Activated CD4-positive, alpha-beta memory T cell treated with anti-CD3 and anti-CD28 coated beads for 36 hours (primary cell): ENCODE measurements at places on chromosomes 4 and X.
A peak's percentile ranks its signal among the peaks of the same experiment; 100 is the strongest.

GRCh38 chr4:108144451-108144850 is 24.3 kb downstream of the LEF1 start:
- H3K4me1 ChIP-seq, result peaks cover 93% of the 10 kb centered on the region
- peak; percentile 66 for DNase-seq
- peak overlapping the region; percentile 68 for H3K27ac ChIP-seq
- H3K27me3 ChIP-seq, result no peaks in the 10 kb centered on the region
- H3K4me3 ChIP-seq, result peak overlapping the region; percentile 28

GRCh38 chr4:88275949-88276515 is 8.3 kb downstream of the PPM1K start:
- H3K27ac ChIP-seq, result no peak overlapping the region
- no peaks in the 10 kb centered on the region for H3K27me3 ChIP-seq
- H3K36me3 ChIP-seq, result peaks cover 33% of the 10 kb centered on the region
- H3K4me1 ChIP-seq, result peaks cover 35% of the 10 kb centered on the region
- no peak for DNase-seq
- H3K4me3 ChIP-seq, result no peak overlapping the region

DNA sequence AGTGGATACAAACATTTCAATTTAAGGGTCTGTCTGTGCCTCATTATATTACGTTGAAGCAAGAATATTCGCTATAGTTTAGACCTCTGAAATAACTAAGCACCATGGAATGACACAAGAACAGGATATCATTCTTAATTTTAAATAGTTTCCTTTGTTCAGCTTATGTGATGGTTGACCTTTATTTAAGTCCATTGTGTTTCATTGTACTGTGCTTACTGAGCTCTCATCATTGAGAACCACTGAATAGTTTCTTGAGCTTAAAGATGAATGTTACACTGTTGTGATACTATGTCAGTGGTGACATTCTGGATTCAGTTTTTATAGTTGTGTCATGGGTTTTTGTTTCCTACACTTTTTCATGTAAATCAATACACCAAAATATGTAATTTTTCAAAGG is 239.3 kb downstream of the RPA4 start:
- H3K36me3 ChIP-seq, result peaks cover 7% of the 10 kb centered on the region
- H3K27me3 ChIP-seq, result no peaks in the 10 kb centered on the region
- no peak overlapping the region for H3K4me3 ChIP-seq
- no peak for DNase-seq
- peaks cover 2% of the 10 kb centered on the region for H3K4me1 ChIP-seq

DNA sequence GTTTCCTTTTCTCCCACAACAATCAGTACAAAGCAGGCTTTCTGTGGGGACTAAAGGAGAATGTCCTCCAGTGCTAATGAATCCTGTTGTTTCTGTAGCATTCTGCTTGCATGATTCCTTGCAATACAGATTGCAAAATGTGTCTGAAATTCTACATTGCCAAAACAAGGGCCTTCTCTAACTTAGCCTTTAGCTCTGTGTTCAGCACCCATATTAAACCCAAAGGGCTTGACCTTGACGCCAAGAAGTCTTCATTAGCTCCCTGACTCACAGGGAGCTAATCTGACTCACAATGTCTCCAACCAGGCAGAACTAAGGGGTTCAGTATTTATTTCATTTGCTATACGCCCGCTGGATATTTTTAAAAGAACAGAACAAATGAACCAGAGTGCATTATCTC is 241.4 kb upstream of the CLNK start:
- no peak for DNase-seq
- H3K27me3 ChIP-seq, result no peaks in the 10 kb centered on the region
- no peak overlapping the region for H3K27ac ChIP-seq

DNA sequence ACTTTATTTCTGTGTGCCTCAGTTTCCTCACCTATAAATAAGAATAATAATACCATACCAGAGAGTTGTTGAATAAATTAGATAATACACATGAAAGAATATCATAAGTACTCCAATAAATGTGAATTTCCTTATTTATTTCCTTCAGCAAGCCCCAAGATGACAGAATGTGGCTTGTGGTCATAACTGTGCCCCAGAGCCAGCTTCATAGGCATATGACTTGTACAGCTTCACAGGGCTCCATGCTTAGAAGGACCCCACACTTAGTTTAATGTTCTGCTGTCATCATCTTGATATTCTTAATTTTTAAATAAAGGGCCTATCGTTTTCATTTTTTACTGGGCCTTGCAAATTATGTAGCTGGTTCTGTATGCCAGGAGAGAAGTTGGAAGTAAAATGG is 25.3 kb downstream of the VSIG4 start:
- H3K4me3 ChIP-seq, result no peak overlapping the region
- H3K27ac ChIP-seq, result no peak overlapping the region
- no peaks in the 10 kb centered on the region for H3K27me3 ChIP-seq
- no peaks in the 10 kb centered on the region for H3K36me3 ChIP-seq

GRCh38 chr4:42361456-42361855 is 35.8 kb upstream of the SHISA3 start:
- no peak overlapping the region for H3K4me3 ChIP-seq
- no peak for DNase-seq
- H3K36me3 ChIP-seq, result no peaks in the 10 kb centered on the region
- no peak overlapping the region for H3K27ac ChIP-seq
- H3K4me1 ChIP-seq, result no peaks in the 10 kb centered on the region
- H3K27me3 ChIP-seq, result peaks cover 15% of the 10 kb centered on the region

DNA sequence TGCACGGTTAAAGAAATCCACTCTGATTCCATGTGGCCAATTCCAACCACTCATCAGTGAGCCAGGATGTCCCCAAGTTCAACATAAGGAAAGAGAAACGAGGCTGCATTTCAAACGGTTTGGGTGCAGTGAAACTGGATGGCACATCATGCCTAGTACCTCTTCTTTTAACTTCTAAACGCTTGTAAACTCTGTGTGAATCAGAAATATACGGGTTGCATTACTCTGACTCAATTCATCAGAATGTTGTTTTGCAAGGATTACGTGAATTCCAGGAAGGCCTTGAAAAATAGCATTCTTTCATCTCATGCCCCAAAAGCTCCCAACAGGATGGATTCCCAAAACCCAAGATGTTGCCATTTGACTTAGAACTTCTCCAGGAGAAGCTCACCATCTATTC is 270.4 kb downstream of the LDB2 start:
- no peaks in the 10 kb centered on the region for H3K4me1 ChIP-seq
- H3K27me3 ChIP-seq, result no peaks in the 10 kb centered on the region
- H3K4me3 ChIP-seq, result no peak overlapping the region
- DNase-seq, result no peak
- no peak overlapping the region for H3K27ac ChIP-seq
- H3K36me3 ChIP-seq, result no peaks in the 10 kb centered on the region
